ENCODE measurements at places on chromosomes 3 and 15.

DNA sequence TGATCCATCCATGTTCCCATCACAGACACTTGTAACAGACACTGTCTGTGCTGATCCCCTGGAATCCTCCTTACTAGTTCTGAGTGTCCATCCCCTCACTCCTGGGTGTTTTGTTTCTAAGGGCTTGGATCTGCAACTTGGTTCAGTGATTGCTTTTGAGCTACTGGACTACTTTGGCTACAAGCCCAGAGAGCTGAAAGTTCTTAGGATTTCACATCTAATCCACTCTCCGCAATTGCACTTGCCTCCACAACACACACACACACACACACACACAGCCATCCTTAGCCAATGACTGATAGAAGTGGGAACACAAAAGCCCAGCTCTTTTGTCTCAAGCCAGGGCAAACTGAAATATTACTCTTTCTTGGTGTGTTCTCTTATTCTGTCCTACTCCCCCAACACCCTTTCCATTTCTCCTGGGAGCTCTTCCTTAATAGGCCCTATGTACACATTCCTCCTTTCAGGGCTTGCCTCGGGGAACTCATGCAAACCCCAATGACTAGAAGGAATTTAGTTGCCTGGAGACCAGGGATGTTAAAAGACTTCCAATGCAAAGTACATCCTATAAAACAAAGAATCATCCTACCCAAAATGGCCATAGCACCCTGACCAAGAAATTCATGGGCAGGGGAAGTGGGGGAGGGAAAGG is 206.1 kb upstream of the UBE2E2 start:
- DNase-seq = no peak

- DNase-seq = no peak
These were observed 93.8 kb downstream of the NSUN3 start for GRCh38 chr3:94156626-94157025.

- no peak for DNase-seq
These were observed 34.4 kb downstream of the CA12 start for GRCh38 chr15:63347074-63347857.

GRCh38 chr3:46866720-46867549 is 3.7 kb upstream of the MYL3 start:
- DNase-seq = peak; percentile 27

GRCh38 chr3:127678611-127679533 is 6.1 kb downstream of the ABTB1 start:
- no peak for DNase-seq

- DNase-seq = no peak
These were observed 283.3 kb upstream of the TRIM42 start for GRCh38 chr3:140394488-140395133.

DNA sequence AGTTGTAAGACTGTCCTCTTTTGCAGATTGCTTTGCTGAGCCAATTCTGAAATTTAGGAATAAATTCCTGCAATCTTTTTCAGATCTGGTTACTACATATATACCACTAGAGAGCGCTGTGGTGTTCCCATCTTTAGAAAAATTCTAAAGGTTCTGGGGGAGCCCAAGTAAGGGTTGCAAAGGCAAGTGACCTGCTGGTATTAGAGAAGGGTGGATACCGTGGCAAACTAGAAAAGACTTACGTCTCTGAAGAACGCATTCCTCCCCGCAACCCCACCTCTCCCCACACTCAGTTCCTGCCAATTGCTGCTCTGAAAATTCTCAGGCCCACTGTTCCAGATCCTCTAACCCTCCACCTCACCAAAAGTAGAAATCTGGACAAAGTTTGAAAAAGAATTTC is 48.5 kb downstream of the EFHB start:
- DNase-seq = no peak

DNA sequence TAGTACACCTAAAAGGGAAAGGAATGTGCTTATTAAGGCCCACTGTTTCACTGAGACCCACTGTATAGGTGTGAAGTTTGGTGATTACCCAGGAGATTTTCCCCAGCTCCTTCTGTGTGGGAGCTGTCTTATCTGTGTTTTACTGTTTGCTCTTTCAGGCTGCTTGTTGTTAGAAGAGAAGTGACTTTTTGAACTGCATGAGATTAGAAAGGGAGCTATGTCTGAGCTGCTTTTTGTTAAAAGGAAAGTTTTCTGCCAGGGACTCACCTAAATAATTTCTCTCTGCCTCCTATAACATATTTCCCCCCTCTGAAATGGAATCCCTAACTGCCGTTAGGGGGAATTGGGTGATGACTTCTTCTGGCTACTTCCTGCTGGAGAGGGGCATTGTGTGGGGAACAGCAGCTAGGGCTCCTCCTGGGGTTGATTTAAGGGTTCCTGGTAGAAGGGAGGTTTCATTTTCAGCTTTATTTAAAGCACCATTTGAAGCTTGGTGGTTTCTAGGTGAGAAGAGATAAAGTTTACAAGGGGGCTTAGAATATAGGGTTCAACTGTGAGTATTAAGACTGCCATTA is 77.1 kb upstream of the ATP11B start:
- no peak for DNase-seq

DNA sequence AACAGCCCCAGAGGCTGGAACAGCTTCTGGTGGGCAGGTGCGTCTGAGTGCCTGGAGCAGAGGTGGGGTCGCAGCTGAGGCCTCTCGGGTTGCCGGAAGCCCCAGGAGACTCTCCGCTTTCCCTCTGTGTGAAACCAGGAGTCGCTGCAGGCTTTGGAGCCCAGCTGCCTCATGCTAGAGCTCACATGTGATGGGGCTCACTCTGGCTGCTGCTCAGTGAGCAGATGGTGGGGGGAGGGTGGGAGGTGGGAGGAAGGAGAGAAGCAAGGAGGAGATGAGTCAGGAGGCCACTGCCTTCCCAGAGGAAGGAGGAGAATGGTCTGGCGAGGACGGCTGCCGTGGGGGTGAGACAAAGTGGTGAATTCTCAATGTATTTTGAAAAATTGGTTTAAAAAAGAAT is 290.1 kb upstream of the CHRNA7 start:
- DNase-seq = no peak

- no peak for DNase-seq
These were observed 219.5 kb downstream of the SV2B start for GRCh38 chr15:91319371-91320059.

DNA sequence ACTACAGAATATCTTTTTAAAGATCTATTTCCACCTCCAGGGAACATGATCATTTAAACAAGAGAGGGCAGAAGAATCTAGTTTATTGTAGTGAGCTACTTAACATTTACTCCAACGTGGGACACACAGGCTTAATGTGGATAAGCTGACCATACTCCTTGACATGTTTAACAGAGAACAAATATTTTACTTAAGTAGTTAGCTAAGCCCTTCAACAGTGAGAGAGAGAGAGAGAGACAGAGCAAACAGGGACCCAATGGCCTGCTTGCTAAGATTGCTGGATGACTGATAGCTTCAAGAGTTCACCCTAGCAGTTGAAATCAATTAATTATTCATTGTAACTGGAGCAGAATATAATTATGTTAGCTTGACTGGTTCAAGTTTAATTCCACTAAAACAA is 158.6 kb downstream of the ADAM10 start:
- no peak for DNase-seq

DNA sequence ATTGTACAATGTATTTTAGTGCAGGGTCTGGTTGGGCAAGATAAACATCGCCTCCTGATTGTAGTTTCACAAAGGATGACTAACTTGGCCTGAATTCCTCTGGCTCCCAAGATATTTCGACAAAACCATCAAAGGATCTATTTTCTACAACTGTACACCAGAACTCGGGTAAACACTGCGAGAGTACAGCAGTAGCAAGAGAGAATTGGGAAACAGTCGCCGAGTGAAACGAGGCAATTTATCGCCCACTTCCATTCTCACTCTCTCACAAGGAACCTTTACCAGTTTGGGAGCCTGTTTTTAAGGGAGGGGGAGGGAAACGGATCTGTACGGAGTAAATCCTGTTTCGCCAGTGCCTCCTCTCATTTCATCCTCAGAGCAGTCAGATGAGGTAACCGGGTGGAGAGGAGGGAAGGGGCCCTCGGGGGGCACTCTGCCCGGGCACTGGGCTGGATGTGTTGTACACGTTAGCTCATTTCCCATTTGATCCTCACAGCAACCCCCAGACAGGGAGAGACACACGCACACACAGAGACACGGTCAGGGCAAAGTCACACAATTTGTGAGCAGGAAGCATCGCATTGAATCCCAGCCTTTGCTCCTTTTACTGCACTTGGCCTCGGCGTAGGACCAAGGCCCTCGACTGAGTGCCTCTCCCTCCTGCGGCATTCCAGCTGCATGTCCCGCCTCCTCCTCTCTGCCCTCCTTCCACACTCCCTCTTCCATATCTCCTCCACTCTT is 120.1 kb downstream of the LIPC start:
- peak; percentile 92 for DNase-seq

- DNase-seq = no peak
These were observed 609.5 kb upstream of the UBE2E2 start for GRCh38 chr3:22593638-22594037.

GRCh38 chr3:70871909-70872656 is 559.6 kb upstream of the MDFIC2 start:
- no peak for DNase-seq

DNA sequence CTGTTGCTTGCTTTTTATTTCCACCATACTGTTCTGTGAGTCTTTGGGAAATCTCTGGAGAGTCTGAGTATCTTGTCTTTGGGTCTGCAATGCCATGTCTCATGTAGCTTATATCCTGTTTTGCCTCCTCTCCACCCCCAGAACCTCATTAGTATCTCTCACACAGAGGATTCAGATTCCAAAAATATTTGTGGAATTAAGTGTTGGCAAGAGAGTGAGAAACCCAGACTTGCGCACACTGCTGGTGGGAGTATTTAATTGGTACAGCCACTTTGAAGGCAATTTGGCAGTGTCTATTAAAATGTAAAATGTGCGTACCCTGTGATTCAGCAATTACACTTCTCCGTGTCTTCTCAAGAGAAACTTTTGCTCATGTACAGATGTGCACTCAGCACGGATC is 68.6 kb downstream of the ZNF621 start:
- DNase-seq = no peak

- no peak for DNase-seq
These were observed 34.6 kb downstream of the CDIN1 start for GRCh38 chr15:36614016-36614415.

DNA sequence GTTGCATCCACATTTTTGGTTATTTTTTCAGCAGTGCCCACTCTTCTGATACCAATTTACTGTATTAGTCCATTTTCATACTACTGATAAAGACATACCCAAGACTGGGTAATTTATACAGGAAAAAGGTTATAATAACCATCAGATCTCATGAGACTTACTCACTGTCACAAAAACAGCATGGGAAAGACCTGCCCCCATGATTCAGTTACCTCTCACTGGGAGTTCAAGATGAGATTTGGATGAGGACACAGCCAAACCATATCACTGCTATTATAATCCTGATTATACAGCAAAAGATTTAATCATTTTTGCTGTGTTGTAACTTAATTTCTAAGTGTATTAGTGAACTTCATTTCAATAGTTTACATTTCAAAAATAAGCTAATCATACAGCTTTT is 6.6 kb downstream of the ZBED2 start:
- DNase-seq = no peak

GRCh38 chr3:194032828-194033435 is 103.0 kb upstream of the HES1 start:
- no peak for DNase-seq

DNA sequence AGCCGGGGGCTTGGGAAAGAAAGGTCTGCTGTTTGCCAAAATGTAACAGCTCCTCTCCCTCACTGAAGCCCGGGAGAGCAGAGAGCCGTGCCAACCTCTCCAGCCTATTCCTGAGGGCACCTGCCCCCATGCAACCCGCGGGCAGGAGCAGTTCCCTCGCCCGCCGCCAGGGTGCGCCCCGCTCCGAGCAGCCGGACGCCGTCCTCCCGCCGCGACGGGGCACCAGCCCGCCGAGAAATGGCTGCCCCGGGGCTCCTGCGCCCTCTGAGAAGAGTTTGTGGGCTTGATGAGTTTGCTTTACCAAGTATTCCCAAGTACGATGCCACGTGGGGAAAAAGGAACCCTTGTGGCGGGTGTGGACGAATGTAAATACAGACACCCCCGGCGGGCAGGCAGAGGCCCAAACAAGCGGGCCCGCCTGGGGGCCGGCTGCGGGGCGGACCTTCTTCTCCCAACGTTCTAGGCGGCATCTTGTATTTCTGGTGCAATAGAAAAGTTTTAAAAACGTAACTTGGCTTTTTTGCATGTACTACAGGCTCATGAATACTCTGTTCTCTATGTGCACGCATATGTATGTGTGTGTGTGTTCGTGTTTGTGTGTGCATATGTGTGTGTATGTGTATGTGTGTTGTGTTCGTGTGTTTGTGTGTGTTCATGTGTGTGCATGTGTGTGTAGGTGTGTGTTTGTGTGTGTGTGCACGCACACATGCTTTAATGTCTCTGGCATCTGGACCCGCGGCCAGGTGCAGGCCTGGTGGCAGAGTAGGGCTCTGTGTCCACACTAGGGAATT is 162.9 kb downstream of the CHSY1 start:
- DNase-seq = peak; percentile 12

DNA sequence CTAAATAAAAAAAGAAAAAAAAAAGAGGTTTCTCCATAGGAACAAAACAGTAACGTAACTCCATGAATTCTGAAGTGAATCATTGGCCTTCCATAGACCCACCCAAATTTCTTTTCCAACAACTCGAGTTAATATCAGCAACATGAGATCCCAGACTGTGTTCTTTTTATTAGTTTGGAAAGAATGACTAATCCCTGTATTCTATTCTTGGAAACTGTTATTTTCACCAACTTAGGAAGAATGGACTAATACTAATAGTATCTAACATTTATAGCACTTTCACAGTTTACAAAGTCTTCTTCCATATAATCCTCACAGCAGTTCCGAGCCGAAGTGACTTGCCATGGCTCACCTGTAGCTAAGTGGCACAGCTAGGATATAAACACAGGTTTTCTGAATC is 72.7 kb upstream of the SLC4A7 start:
- no peak for DNase-seq

- DNase-seq = no peak
These were observed 76.6 kb downstream of the RPL39L start for GRCh38 chr3:187062526-187063177.

GRCh38 chr3:158158969-158159368 is 49.1 kb downstream of the RSRC1 start:
- DNase-seq = no peak

DNA sequence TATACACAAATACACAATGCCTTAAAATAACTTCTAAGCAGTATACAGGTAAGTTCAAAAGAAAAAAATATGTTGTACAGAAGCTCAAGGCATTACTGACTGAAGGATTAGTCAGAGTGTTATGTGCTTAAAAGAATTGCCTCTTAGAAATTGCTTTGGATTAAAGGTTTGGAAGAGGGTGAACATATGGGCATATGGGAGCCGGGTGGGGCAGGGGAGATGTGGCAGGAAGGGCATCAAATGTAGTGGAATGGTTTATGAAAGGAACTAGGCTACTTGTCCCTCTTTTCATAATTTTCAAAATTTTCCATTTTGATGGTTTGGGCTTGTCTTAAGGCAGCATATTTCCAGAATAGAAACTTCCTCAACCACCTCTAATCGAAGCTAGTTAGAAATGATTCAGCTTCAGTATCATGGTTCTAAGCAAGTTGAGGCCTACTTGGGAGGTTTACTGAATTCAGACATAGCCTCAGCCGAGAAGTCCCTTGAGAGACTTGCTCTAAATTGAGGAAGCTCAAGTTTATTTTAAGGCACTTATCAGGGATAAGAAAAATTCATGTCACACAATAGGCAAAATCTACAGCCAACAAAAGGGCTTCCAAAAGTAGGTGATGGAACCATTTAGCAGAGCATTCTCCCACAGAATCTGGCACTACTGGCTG is 10.1 kb upstream of the GOLGB1 start:
- DNase-seq = no peak

- DNase-seq = no peak
These were observed 768 bp downstream of the UBXN7 start for GRCh38 chr3:196431181-196432136.

GRCh38 chr15:87741350-87741749 is 515.2 kb downstream of the NTRK3 start:
- DNase-seq = no peak

GRCh38 chr15:33384307-33384706 is 73.5 kb downstream of the RYR3 start:
- no peak for DNase-seq
